ENCODE measurements at places on chromosomes 7 and 10. TPM values are rescaled to one million over a fixed set of nuclear protein-coding genes. Genes with fewer than 3 reads are reported as not detected.
A peak's percentile ranks its signal among the peaks of the same experiment; 100 is the strongest.

DNA sequence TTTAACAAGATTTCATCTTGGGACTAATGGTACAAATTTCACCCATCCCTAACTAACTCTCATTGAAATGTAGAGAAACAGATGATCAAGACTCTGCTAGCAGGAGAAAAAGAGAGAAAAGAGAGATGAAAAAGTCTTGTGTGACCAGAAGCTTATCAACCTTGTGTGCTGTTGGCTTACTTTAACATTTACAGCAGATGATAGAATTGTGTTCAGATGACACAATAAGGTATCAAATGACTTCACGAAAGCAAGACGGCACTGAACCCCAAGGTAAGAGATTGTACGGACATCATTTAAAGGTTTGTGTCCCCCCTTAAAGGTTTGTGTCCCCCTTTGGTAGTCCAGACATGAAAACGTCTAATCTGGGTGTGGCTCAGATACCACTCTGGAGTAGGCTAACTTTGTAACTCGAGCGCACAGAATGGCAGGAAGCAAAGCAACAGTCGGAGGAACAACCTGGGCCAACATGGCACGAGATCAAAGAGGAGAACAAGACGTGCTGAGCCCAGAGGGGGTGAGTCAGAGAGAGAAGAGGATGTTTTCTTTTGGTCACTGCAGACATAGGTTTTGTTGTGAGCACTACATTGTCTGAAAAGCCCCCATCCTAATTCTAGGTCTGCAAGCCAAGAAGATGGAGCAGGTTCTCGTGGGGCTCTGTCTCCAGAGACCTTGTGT is 10.4 kb upstream of the LMBR1 start:
- DNase-seq, result no peak

DNA sequence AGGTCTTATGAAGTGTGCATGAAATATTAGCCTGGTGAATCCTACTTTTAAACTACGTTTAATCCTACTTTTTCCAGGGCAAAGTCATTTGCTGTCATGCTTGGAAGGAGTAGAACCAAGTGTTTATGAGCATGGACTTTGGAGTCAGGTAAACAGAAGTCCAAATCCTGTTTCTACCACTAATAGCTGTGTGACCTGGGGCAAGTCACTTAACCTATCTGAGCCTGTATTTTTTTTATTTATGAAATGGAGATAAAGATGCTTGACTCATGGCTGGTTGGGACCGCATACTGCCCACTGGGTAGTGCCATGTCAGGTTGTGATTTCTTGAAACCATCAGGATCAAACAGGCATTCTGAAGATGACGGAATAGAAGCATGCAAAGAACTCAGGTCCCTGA is 249.6 kb downstream of the BAMBI start:
- DNase-seq, result no peak

DNA sequence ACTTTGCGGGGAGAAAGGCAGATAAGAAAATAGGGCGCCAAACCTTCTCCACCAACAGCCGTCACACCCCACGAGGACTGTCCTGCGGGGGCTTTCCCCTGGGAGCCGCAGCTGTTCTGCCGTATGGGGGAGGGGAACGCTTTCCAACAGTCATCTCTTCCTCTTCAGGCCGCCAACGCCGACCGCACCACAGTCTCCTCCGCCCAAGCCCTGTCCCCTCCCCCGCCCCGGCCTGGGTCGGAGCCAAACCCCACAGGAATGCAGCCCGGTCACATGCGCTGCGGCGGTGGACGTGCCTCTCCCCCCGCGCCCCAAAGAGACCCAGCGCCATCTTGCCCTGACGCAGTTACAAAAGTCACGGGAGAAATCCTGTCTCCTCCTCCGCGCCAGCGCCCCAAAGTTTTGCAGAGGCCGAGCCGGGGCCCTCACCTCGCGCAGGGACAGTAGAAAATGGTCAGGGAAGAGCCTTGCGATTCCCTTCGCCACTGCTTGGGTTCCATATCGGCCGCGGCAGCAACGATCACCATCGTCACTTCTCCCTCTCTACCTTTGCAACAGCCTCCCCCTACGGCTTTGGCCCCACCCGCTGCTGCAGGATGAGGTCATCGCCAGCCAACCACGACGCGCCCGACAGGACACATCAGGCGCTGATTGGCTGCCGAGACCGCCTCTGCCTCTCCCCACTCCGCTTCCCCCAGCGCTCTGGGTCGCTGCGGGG is 1.3 kb upstream of the KMT2E start:
- peak; percentile 99 for DNase-seq

DNA sequence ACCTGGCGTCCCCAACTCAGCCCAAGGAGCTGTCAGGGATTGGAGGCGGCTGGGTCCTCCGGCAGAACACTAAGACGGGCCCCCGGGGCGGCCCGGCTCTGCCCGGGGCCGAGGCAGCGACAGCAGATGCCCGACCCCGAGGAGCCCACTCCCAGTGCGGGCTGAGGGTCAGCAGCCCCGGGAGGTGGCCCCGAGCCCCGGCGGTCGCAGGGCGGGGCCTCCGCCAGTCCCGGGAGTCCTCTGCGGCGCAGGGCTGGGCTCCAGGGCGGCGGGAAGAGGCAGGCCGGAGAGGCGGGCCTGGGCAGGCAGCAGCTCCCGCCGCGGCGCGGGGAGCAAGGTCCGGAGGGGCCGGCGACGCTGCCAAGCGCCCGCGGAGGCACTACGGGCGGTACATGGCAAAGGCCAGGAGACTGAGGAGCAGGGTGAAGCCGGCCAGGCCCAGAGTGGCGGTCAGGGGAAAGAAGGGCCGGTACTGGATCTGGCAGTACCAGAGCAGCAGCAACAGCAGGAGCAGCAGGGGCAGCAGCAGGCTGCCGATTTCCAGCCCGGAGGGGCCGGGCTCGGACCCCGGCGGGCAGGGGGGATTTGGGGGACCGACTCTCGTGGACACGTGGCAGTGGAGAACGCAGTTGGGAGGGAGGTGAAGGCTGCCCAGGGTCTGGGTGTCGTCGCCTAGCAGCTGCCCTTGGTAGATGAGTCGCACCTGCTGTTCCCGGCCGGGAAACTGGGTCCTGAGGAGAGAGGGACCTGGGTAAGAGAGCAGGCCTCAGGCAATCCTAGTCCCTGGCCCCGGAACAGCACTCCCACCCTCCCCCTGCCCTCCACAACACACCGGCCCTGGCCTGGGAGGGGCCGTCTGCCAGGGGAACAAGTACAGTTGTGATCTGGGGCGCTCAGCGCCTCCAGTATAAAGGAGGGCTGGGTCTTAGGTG is 827 bp upstream of the FASTK start:
- DNase-seq, result peak; percentile 22

DNA sequence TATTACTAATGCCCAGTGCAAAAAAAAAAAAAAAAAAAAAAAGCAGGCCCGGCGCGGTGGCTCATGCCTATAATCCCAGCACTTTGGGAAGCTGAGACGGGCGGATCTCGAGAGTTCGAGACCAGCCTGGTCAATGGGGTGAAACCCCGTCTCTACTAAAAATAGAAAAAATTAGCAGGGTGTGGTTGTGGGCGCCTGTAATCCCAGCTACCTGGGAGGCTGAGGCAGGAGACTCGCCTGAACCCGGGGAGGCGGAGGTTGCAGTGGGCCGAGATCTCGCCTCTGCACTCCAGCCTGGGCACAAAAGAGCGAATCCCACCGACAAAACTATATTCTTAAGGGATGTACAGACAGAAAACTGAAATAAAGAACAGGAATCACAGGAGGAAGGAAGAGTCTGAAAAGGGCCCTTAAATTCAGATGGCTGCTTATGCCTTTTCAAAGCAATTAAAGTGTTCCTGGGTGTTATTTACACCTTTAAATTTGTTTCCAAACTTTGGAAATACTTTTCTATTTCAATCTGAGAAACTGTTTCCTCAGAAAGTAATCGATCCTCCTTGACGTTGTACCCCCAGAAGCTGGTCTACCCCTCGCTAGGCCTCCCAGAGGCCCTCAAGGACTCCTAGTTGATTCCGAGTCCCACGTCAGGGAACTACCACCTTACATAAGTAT is 2.0 kb upstream of the KMT2E start:
- peak; percentile 53 for DNase-seq

GRCh38 chr7:138316421-138317043 is 143.5 kb upstream of the TRIM24 start:
- DNase-seq, result no peak

DNA sequence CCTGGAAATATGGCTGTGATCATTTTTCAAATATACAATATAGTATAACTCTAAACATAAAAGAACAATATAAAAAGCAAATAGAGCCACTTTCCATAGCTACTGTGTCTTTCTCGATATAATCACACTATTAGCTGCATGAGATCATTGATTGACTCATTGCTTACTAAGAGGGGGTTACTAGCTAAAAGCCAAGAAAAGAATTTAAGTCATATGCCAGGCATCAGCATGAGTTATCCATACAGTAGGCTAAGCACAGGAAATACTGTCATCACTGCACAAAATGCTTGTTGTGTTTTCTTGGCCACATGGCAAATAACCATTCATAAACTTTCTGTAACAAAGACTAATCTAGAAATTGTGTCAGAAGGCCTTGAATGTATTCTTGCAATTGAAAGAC is 18.8 kb upstream of the ABCB5 start:
- DNase-seq, result no peak

- DNase-seq, result no peak
These were observed 11.8 kb upstream of the PRKAR1B start for GRCh38 chr7:738723-739454.

- no peak for DNase-seq
These were observed 429.1 kb upstream of the NFE2L3 start for GRCh38 chr7:25722856-25723255.

DNA sequence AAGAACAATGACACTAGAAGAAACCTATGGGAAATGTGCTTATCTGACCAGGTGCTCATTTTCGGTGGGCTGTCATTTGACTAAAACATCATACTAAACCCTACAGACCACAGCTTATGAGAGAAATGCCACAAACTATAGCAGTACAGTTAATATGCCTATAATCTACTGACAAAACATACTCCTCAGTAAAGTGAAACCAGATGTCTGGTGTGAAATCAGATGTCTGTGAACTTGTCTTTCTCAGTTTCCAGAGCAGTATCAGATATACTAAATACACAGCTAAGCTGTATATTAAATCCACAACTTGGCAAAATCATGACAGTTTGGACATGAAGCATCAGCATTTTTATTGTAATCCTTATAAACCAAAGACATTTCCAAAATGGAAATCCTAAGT is 3.3 kb downstream of the IMMP2L start:
- no peak for DNase-seq

DNA sequence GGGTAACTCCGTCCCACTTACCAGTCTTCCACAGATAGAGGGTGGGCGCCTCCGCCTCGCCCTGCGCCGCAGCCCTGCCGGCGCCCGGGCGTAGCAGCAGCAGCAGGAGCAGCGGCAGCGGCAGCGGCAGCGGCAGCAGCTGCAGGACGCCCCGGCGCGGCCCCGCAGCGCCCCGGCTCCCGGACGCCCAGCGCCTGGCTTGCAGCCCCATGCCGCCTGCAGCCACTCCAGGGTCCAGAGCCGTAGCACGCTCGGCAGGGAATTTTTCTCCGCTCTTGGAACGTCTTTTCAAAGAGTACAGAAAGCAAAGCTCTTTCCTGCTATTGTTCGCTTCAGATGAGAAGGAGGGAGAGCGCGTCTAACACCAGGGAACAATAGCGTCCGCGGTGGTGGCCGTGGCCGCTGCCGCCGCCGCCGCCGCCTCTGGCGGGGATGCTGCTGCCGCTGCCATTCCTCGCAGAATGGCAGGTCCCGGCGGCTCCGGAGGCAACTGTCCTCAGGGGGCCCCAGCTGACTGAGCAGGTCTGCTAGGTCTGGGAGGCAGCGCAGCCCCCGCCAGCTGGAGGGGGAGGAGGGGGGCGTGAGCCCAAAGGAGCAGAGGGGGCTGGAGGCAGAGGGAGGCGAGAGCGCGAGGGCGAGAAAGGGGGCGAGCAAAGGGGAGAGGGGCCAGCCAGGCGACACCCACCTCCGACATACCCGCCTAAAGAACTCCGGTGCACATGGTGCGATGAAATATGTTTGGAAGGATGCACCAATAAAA is at the start of gene THSD7A:
Gene THSD7A, minus strand, starts transcription at position 463 of the 760 bp plus-strand sequence. Its CDS starts 252 bp downstream, at position 211.
- peak; percentile 78 for DNase-seq

DNA sequence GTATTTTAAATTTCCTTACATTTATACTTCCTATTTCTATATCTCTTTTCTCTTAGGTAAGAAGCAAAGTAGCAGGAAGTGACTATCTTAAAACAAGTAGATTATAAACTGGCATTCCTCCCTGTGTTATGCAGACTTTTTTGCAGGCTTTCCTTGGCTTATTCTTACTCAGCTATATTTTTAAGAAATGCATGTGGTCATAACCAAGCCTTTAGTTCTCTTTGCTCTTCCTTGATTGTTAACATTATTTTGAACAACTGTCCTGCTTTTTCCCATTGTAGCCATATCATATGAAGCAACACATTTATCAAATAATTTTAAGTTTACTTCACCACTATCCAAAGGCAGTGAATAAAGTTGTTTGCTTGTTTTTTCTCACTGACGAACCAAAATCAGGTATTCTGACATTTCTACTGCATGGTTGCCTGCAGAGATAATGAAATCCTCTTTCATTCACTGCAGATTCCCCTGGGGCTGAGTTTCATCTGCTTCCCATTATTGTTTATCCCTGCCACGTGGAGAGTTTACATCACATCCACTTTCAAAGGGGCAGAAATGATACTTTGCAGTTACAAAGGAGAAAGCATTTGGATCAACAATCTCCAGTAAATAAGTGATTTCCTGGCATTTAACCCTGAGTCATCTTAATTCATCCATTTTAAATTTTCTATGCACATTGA is 389.9 kb upstream of the SEMA3C start:
- DNase-seq, result no peak

DNA sequence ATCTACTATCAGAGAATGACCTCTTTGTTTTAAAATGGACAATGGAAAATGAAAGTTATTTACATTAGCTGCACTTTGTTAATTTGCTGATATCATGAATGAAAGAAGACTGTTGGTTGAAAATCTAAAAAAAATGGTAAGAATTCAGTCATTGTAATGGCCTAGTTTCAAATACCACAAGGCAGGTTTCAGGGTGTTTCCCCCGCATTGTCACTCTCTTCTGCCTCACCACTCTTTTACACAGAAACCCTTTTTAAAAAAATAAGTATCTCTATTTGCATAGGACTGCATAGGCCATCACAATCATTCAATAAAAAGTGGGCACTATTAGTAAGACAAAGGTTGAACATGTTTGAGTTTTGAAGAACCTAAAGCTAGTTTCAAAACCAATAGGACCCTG is 737.1 kb downstream of the INHBA start:
- no peak for DNase-seq

- no peak for DNase-seq
These were observed 22.9 kb downstream of the SCART1 start for GRCh38 chr10:133476641-133476990.

GRCh38 chr10:7988989-7989388 is 65.5 kb upstream of the GATA3 start:
- DNase-seq, result no peak

- DNase-seq, result no peak
These were observed 75.3 kb downstream of the MTPN start for GRCh38 chr7:135901585-135902540.

DNA sequence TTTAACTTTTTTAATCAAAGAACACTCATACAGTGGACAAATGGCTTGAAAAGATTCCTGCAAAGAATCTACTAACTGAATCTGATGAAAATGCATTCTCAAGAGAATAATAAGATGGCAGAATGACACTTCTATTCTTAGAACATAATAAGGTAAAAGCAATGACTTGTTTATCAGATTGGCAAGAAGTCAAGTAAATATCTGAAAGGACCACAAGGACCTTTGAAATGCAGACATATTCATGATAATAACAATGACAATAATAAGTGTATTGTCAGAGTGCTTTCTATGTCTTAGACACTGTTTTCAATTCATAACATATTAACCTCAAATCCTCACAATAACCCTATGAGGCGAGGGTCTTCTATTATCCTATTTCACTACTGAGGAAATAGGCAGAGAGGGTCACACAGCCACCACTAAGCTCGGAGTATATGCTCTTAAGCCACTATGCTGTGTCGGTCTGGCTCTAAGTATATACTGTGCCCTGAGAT is 10.6 kb downstream of the HACD1 start:
- DNase-seq, result no peak

The TRIL gene
- polyA plus RNA-seq, result 4.2 TPM

The LDB3 gene
- 3.3 TPM for polyA plus RNA-seq

The LRRC18 gene
- not detected for polyA plus RNA-seq

All from kidney (tissue), 22 donors.